ENCODE measurements at places on chromosomes 16 and 17. TPM values are rescaled to one million over a fixed set of nuclear protein-coding genes. Genes with fewer than 3 reads are reported as not detected.

GRCh38 chr17:81018044-81018802, 16.7 kb upstream of the BAIAP2 start:
- DNase-seq: peak; percentile 62

DNA sequence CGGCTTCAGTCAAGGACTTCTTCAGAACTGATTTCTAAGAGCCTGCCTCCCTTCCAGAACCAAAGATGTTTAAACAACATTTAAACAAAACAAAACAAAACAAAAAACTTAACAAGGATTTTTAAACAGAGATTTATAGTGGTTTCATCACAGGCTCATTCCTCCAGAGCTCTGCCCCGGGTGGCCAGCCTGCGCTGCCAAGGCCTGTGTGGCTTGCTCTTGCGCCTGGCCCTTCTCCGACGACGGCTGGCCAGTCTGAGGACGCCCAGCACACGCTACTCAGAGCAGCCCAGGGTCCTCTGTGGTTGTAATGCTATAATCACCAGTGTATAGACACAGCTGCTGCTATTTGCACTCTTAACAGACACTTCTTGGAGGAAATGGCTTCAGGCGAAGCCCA, 307.2 kb upstream of the MYOCD start:
- DNase-seq: peak; percentile 35

DNA sequence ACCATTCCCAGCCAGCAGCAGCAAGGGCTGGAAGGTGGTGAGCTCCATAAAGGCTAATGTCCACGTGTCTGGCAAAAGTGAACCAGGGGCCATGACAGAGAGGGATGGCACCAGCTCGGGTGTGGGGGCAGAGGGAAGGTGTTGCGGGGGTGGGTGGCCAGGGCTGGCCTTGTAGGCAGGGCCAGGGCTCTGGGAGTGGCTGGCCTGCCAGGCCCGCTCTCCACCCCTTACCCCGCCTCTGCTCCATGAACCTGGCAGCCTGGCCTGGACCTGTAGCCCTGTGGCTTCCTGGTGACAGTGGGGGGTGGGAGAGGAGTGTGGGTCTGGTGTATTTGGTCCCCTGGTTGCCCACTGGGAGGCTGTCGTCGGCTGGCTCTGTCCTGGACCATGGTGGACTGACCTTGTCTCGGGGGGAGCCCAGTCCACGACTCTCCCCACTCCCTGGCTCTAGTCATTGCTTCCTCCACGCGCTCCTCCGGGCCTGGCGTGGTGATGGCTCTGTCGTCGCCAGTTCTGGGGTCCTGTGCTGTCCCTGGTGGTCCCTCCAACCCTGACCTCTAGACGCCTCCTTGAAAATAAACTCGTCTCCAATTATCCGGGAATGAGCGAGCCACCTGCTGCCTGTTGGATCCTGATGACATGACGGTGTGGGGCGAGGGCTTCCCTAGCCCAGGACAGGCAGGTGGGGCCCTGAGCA, 50.0 kb downstream of the ENGASE start:
- DNase-seq: no peak

DNA sequence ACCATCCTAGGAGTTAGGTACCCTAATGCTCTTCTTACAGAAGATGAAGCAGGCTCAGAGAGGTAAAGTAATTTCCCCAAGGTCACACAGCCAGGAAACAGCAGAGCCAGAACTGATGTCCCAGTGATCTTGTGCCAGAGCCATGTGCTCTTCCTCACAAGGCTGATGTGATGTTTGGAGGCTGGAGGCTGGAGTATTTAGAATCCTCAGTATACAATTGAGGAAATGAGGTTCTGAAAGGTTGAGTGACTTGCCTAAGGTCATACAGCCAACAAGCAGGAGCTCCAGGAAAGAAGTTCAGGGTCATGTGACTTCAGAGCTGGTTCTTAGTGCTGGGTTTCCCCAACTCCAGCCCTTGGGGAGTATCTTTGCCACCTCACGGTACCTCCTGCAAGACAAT, 18.5 kb downstream of the ITPRIPL2 start:
- DNase-seq: no peak

The CD79B gene
- polyA plus RNA-seq: 4.2 TPM

The GPR139 gene
- not detected for polyA plus RNA-seq

All from right lung (tissue), 10 donors.